Inflammatory macrophage treated with lipopolysaccharide for 4 hours (primary cell): ENCODE measurements at places on chromosomes 12 and 14.

GRCh38 chr14:67863223-67863622 lies 43.6 kb downstream of the RAD51B start:
- DNase-seq = no peak

GRCh38 chr12:75474116-75474515 lies 6.4 kb upstream of the GLIPR1 start:
- no peak for DNase-seq

DNA sequence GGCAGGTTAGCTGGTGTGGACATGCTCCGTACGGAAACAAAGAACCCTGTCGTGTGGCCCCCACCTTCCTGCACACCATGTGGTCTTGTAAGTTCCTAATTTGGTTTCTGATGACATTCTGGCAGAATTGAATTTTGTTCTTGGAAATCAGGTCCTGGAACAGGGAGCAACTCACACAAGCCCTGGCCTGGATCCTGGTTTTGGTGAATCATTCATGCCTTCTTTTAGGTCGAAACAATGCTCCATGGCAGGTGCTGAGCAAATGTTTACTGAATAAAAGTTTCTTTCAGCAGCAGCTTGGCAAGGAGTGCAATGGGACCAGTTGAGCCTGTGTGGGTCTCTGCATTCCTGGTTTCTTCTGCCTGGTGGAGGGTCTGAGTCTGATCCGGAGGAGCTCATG lies 978.4 kb downstream of the BCL11B start:
- DNase-seq = no peak

DNA sequence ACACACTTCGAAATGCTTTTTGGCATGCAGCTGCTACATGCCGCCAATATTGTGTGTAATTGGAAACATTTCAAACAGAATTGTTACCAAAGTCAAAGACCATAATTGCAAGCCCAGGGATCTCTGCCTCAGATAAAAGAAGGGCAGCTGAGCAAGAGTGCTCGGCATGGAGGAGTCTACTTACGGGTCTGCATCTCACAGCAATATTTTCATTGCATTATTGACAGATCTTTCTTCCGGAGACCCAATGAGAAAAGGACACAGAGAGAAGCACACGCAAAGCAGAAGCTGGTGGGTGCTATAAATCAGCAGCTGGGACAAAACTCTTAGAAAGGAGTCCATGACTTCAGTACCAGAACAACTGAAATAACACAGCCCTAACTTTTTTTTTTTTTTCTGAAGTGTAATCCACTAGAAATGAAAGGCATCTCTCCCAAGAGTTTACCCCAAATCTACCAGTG lies 4.9 kb downstream of the PRICKLE1 start:
- DNase-seq = no peak

DNA sequence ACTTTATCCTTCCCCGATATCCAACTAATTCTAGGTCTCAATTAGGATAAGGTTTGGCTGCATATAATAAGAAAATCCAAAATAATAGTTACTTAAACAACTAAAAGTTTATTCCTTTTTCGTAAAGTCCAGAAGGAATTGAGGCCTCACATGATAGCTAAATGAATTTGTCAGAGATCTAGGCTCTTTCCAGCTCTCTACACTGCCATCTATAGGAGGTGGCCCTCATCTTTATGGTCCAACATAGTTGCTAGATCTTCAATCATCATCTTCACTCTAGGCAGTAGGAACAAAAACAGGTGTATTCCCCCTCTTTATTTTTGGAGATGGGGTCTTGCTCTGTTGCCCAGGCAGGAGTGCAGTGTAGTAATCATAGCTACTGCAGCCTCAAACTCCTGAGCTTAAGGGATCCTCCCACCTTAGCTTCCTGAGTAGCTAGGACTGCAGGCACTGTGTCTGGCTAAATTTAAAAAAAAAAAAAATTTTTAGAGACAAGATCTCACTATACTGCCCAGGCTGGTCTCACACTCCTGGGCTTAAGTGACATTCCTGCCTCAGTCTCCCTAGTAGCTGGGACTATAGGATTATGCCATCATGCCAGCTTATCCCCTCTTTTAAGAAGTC lies 46.5 kb upstream of the SAV1 start:
- peak; percentile 58 for DNase-seq
